ENCODE measurements at places on chromosomes 6 and 20.

- DNase-seq = peak; percentile 44
Observed at GRCh38 chr6:39892490-39893129, 41.7 kb downstream of the MOCS1 start.

DNA sequence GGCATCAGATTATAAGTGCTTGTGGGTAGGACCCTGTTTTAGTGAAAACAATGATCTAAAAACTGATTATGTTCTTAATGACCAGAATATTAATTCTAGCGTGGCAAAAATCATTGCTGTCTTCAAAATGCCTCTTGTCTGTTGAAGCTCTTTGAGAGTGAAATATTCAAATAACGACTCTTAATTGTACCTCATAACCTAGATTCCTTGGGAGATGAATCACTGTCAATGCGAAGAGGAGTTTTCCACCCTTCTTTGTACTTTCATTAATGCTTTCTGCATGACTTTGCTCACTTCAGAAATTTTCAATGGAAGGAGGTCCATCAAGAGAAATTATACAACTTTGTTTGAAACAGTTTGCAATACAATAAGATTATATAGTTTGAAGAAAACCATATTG lies 71.5 kb downstream of the CRYBG1 start:
- DNase-seq = no peak

DNA sequence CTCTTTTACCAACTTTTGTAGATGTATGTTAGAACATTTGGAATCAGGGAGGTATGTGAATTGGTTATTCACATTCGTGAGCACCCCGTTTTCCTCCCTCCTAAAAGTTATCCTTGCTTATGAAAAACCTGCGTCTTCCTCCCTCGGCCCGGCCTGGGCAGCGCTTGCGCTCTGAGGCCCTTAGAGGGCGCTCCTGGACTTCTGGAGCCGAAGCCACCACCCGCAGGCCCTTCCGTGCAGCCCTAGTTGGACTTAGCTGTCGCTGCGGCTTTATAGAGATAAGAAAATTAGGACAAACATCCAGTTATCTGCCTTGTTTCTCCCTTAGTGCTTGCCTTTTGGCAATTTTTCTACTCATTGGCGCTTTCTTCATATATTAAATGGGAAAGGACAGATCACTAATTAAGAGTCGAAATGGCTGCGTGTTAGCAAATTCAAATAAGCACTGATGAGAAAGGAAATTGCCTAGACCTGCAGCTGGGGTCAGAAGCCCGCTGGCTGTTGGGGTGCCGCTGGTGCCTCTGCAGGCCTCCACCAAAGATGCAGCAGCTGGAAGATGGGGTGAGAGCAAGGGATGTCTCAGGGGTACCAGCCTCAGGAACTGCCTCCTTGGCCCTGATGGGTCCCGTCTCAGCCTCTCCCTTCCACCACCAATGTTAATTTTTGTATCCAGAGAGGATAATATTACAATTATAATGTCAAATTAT lies 5.2 kb downstream of the FNDC1 start:
- no peak for DNase-seq

- DNase-seq = no peak
Observed at GRCh38 chr6:43578748-43579147, 2.8 kb downstream of the POLH start.

DNA sequence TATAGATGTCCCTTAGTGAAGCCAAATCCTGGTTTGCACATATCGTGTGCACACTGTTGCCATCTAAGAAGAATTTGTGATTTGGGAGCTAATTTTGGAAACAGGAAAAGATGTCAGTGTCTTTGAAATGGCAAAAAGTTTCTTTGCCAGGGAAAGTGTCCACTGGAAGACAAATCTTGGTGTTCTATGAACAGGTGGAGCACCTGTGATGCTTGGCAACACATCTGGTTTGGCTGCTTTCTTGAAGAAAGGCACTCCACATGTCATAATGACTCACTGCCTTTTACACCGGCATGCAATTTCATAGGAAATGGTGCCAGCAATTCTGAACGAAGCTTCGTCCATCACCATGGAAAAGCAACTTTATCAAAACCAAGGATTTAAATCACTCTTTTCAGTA lies 1040.0 kb upstream of the MAP3K7 start:
- DNase-seq = no peak

DNA sequence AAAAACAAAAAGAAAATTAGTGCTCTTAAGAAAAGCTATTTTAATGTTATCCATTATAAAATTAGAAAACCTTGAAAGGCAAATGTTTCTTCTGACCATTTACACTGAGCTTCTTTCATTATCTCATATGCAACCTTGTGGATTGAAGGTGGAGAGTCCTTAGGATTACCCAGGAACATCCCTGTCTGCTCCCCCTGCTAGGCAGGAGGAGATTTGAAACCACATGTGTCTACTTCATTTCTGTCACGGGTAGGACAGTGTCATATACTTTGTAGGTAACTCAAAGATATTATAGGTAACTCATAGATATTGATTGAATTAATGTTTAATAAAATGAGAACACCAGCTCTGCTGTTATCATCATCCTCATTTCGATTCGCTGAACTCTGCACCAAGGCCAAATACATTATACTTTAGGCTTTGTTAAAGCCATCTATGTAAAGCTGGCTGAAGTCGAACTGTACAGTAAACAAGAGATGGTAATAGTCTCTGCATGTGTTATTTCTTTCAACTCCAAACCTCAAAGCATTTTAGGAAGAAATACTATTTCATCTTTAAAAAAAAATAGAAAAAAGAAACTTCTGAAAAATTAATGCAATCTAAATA lies 49.5 kb downstream of the HDAC2 start:
- no peak for DNase-seq

DNA sequence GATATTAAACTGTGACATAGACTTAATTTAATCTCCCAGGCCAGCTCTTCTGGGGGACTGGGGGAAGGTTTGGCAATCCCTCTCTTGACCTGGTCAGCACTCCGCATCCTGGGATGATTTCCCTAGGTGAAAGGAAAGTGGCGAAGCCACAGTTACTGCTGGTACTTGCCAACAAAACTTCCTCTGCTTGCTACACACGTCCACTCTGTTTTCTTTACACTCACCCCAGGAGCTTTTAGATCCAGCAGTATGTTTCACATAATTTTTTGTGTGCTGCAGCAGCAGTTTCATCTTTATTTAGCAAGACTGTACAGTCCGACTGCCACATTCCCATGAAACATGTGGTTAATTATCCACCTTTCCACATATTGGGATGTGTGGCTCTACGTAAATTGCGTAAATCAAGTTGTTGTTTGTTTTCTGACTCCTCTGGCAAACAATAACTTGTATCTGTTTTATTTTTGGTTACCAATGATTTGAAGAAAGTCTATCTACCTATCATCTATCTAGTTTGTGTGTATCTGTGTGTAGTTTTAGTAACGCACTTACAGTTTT lies 284.0 kb downstream of the PHF3 start:
- no peak for DNase-seq

- DNase-seq = no peak
Observed at GRCh38 chr6:134398453-134398852, 80.5 kb upstream of the SGK1 start.

DNA sequence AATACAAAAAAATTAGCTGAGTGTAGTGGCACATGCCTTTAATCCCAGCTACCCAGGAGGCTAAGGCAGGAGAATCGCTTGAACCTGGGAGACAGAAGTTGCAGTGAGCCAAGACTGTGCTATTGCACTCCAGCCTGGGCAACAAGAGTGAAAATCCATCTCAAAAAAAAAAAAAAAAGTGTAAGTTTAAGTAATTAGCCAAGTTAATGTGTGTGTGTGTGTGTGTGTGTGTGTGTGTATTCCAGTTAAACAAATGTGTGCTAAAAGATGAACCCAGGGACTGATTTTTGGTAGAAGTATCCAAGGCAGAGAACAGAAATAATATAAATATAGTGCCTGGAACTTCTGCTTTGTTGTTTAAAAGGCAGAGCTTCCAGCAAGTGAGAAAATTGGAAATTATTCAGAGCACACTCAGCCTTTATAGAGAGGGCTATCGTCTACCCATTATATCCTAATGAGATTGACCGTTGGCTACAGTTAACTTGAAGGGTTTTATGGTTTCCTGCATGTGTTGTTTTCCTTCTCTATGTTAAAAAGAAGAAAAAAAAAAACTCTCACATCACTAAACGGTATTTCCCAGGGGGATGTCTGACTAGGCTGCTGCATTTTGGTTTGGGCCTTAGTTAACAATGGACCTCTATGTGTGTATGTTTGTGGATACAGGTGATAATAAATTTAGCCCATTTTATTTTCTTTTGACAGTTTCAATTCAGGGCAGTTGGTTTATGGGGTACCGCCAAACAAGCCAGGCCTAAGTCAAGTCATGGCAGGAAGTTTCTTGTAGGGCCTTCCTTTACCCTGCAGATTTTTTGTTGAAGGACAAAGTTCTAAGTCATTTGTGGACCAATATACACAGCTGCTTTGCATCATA lies 9.8 kb downstream of the SOX4 start:
- DNase-seq = no peak

DNA sequence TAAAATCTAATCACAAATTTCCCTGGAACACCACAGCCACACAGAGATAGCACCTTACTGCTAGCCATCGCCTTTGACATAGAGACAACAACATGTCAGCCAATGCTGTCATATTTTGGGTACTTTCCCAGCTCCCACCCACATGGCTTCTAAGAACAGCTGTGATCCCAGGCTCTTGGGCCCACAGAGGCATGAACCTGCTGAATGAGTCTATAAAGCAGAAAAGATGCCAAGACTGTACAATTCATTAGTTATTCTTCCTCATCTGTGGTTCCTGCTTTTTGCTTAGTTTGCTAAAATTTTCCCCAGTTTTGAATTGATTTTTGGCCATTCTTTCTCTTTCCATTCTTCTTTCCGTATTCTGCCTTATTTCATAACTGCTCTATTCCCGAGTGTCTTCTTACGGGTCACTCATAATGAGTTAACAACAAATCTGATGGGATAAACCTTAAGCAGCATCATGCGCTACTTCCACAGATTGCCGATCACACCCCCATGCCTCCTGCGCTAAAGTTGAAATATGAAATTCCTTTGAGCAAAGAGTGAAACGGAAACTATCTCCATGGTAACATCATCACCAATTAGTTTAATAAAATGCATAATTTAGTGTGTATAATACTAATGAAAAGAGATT lies 327.3 kb upstream of the HSF2 start:
- DNase-seq = no peak

DNA sequence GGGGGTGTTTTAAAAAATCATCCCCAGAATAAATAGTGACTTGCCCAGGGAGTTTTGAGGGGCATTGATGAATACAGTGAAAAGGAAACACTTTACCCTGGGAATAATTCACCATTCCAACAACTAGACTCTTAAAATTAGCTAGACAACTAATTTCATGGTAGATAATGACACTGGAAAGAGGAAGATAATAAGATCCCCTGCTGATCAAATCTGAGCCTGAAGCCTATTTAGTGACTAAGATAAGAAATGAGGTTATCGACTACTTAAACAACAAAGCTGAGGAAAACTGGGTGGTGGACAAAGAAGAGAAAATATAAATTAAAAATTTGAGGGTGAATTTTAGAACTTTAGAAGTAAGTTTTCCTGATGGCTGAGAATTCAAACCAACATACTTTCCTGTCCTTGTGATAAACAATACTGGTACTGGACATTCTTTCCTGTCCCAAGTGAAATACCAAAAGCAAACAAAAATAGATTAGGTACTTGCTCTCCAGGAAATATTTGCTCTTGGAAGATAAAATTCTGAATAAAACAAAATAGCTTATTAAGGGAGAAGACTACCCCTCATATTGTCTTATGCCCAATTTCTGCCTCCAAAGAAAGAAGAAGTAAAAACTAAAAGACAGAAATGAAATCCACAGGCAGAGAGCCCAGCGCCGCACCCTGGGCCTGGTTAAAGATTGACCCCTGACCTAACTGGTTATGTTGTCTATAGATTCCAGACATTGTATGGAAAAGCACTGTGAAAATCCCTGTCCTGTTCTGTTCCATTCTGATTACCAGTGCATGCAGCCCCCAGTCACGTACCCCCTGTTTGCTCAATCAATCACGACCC lies 64.0 kb upstream of the ADGRF4 start:
- no peak for DNase-seq
